ENCODE measurements at places on chromosomes 6 and 20.

DNA sequence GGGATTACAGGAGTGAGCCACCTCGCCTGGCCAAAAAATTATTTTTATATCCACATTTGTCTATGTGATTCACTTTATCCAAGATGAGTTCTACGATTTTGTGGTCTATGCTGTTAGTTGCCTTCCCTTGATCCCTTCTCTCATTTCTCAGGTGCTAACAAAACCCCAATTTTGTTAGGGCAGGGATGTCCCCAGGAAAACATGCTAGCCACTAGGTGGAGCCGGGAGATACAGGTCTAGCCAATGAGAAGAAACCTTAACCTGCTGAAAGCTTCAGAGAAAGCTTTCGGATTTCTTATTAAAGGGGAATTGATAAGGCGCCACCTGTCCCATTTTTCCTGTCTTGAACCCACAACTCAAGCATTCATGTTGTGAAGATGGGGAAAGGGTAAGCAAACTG is 167.4 kb upstream of the OLIG3 start:
- DNase-seq: no peak

DNA sequence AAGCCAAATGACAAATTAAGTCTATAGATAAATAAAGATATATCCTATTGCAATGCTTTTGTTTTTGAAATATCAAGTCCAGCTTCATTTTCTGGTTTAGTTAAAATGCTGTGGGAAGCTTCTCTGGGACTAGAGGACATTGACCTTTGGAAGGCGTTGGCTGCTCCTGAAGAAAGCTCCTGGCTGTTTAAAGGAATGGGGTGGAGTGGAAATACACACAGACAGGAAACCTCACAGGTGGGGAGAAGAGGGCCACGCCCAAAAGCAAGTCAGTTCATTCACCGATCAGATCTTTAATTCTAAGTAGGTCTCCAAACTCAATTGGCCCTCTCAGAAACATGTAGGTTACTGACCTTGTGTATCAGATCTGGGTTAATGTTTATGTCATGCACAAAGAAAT is 59.6 kb downstream of the SPTLC3 start:
- no peak for DNase-seq

DNA sequence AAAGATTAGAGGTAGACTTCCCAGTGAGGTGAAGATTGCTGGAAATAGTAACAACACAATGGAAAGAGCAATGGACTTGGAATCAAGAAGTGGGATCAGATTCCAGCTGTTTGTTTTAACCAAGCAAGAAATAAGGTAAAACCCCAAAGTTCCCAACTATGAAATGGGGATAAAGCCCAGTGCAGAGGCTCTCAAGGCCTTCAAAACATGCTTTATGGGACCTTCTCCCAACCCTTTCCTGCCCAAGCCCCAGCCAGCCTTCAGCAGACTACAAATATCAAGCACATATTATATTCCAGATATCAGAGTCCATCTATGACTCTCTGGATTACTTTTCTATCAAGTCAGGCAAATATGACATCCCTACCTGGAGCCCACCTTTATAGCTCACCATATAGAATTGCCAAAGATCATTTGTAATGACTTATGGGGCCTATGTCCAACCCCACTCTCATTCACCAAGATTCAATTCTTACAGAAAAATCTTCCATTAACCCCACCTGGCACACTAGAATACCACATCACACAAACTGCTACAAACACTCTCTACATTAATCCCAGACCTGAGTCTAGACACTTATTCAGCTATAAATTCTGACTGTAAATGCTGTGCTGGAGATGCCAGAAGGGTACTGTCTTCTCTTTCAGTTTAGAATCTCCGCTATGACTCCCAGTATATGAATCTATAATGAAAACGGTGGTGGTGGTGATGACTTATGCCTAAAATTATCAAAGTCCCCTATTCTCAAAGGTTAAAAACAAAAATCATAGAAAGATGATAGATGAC is 6.1 kb downstream of the DDX39B start:
- DNase-seq: no peak

DNA sequence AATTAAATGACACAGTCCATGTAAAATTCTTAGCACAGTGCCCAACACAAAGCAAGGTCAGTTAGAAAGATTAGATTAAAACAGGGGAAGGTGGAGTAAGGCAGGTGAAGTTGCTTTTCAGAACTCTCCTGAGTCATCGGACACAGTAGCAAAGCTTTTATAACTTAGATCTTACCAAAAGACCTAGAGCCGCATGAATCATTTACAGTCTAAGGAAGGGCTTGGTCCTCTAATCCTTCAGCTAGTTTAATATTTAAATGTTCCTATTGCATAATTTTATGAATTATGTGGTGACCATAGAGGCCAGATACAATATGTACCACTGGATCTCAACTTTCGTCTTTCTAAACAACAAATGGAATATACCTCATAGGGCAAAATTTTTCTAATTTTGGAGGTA is 202.1 kb upstream of the SNX9 start:
- DNase-seq: no peak

- DNase-seq: no peak
Observed at GRCh38 chr6:151247490-151247889, 7.7 kb downstream of the AKAP12 start.

- no peak for DNase-seq
Observed at GRCh38 chr6:105835373-105835772, 250.8 kb upstream of the PRDM1 start.

DNA sequence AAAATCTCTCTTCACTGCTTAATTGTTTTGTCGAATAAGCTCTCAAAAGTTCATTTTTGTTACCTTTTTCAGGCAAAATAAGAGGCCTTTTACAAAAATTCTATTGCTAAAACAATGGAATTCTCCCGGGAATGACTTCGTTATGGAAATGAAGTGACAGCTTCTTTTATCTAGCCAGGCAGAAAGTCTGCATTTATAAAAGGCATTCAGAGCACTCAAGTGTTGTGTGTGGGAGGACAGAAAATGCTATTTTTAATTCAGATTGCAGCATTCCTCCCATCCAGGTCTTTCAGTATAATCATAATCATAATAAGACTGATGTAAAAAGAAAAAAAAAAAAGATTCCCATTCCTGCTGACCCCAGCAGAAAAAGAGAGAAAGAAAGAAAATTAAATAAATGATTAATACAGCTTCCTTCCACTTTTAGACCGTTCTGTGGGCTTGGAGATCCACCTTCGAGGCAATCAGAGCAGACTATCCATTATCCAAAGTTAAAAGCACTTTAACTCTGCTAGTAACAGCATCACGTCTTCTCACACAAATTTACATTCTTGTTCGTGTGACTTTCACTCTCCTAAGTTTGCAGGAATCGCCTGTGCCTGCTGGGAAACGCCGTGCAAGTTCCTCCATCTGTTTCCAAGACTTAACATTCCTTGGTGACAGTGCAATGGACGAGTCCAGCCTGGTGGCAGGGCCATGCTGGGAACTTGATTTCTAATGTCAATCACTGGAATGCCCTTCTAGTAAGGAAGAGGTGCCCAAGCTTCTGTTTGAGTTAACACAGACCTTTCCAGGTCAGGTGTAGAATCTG is 258.8 kb downstream of the GMPR start:
- no peak for DNase-seq

DNA sequence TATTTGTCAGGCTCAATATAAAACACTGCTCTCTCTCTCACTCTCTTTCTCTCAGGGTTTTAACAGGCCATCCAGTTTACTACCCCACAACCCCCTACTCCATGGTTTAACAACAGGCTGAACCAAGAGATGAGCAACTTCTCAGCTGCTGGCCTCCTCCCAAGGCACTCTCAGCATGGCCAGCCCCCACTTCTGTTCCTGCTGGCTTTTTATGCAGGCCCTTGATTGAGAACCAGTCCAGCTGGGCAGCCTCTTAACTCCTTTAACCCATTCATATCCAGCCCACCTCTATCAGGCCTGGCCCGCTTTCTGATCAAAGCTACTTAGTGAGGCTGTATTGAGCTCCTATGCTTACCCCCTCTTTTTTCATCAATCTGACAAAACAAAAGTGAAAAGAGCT is 346.8 kb upstream of the POU3F2 start:
- no peak for DNase-seq

DNA sequence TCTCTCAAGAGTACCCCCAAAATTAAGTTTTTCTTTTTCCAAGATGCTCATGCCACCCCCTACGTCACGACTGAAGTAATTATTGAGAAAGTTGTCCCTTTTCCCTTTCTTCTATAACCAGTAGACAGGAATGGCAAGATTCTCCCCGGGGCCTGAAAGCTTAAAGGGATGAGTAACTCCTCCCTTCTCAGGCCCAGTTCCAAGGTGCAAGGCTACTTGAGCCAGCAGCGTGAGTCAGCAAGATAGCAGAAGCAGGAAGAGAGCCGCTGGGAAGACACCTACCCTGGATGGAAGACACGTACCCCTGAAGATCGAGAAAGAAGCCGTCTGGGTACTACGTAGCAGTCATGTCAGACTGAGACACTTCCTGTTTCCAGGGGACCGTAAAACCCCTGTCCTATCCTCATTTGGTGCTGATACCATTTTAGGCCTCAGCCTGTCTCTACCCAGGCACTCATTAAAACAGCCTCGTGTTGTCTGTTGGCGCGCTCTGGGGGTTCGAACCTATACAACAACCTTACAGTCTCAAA is 241.0 kb downstream of the ADGRG6 start:
- DNase-seq: no peak

DNA sequence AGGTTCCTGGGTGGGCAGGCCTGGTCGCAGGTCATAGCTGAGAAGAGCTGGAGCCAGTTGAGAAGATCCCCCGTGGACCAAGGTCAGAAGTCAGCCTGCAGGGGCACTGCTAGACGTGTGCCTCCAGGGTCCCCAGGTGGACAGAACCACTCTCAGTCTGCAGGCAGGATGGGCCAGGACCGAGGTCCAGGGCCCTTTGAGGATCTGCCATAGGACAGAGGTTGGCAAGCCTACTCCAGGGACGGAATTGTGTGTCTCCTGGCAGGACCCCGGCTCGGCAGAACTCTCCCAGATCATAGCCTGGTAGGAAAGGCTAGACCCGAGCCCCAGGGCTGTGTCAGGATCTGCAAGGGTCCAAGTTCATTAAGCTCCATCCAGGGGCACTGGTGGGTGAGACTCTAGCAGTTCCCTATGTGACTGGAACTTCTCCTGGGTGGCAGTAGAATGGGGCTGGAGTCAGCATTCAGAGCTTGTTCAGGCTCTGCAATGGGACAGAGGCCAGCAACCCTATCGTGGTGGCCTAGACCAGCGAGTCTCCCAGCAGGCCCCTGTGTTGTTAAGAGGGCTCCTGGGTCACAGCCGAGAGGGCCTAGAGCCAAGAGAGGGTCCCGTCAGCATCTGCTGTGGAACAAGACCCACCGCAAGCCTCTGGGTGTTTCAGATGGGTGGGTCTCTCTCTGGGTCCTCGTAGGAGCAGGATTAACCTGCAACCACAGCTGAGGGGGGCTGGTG is 18.2 kb downstream of the TTLL2 start:
- DNase-seq: no peak

DNA sequence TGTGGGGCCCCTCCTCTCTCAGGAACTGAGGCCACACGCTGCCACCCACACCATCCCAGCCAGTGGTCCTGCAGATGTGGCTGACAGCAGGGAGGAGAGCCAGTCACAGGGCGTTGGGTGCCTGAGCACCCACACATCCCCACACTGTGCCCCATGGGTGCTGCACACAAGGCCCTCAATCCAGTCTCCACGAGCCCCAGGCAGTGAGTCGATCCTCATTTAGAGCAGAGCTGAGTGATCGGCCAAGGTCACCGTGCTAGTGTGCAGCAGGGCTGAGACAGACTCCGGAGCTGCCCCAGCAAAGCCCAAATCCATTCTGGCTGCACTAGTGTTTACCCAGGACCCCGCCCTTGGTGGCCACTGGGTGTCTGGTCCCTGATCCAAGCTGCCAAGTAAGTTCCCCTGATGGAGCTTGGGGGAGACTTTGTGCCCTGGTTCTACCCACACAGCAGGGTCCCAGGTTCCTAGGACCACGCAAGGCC is 9.0 kb downstream of the C20orf203 start:
- no peak for DNase-seq

GRCh38 chr6:134830940-134831339 is 119.0 kb downstream of the ALDH8A1 start:
- no peak for DNase-seq

DNA sequence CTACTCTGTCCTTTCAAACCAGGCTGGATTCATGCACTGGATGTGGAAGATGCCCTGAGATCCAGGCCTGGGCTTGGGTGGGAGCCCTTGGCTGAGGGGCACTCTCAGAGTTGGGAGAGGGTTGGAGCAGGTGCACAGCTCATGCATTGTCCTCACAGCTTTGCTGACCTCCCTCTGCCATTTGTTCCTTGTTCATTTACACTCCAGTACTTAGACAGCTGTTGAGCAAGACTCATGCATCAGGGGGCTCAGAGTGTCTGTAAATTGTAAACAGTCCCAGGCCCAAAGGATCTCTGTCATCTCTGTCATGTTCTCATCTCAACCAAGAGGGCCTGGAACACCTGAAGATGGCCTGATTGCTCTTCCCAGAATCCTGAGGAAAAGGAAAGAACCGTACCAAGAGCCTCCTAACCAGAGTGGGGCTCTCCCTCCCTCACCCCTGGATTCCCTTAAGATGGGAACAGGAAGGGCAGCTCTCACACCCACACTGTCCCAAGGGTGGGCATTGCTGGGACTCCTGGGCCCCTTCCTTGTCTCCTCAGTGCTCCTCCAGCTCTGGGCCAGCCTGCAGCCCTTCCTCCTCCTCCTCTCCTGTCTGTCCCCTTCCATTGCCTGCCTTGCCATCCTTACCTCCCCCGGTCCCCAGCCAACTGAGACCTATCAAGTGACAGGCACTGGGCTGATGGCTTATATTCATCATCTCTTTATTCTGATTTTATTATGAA is 132.9 kb downstream of the FOXO3 start:
- no peak for DNase-seq

GRCh38 chr6:113574147-113574546 is 283.0 kb upstream of the MARCKS start:
- DNase-seq: no peak

DNA sequence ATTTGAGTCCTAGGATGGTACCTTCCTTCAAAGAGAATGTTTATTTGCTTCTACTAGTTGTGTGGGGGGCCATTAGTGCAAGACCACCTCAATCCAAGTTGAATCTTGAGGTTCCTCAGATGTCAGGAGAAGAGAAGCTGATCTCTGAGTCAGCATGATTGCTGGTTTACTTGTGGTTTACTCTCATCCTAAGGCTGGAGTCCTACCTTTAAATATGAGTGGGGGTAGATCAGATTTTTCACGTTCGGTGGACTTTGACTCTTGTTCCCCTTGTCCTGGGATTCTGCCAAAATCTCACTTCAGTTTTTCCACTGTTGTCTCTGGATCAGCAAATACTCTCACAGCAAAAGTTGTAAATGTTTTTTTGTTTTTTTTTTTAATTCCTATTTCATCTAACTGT is 84.6 kb upstream of the F13A1 start:
- DNase-seq: no peak
